ENCODE measurements at places on chromosomes 3 and 15. TPM values are rescaled to one million over a fixed set of nuclear protein-coding genes. Genes with fewer than 3 reads are reported as not detected.

GRCh38 chr3:49506906-49507305 lies 36.8 kb downstream of the DAG1 start:
- no peak for DNase-seq

The CFAP92 gene
- total RNA-seq, result 0.60 TPM

- no peak for DNase-seq
Measured at GRCh38 chr3:88742674-88743507, 364.5 kb upstream of the EPHA3 start.

DNA sequence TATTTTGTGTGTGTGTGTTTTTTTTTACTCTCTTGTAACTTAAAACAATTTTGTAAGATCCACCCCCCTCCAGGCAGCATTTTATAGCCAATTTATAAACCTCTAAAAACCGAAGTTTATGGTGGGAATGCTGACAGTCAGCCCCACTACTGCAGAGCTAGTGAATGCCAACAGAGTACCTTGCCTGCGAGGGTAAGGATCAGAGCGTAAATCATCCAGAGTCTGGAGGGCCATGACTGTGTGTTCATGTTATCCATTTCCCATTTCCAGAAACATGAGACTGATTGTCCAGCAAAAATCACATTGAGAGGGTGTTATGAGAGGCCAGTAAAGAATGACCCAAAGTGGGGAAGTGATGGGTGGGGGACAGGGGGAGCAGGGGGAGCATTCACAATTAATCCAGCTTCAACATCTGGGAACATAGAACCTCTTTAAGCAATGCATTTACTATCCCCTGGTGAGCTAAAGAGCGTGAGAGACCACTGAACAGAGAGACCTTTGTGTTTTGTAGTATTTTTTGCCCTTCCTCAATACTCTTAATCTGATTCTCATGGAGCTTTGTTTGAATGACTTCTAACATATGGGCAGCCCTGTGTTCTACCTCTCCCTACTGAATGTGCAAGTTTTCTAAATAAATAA lies 464.5 kb downstream of the RBMS3 start:
- no peak for DNase-seq

DNA sequence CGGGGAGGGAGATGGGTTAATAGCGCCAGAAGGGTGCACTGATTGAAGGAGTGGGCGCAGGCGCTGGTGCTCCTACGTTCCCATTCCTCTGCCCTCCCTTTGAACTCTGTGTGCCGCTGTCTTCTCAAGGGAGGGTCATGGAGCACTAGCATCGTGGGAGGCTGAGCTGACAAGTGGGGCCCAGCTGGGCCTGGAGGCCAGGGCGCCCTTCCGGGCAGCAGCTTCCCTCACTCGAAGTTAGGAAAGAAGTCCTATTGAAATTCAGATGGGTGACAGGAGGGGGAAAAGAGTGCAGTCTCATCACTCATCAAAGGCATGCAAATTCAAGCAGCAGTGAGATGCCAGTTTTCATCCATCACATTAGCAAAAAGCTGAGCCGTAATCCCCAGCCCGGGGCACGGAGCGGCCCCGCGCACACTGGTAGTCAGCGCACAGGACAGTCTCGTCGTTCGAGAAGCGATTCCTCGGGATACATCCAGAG lies 128.2 kb downstream of the LRRK1 start:
- DNase-seq, result no peak

The AADACL2 gene
- not detected for total RNA-seq

GRCh38 chr15:60573936-60574335 lies 95.0 kb upstream of the ICE2 start:
- no peak for DNase-seq

GRCh38 chr3:133753779-133754164 lies 7.6 kb downstream of the TF start:
- no peak for DNase-seq

DNA sequence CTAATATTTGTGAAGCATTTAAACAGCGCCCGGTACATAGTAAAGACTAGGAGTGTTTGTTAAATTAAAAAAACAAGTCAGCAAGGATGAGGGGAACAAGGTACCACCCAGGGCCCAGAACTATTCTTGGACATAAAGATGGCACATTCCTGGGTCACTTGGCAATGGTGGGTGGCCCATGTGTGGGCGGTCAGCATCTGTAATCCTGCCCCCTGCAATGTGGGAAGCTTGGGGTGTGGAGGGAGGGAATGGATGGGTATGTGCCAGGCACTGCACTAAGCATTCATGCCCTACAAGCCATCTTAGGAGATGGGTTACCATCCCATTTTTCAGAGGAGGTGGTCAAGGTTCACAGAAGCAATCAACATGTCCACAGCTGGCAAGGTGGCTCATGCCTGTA lies 7.3 kb upstream of the C15orf39 start:
- DNase-seq, result no peak

The CRABP1 gene
- total RNA-seq, result not detected

DNA sequence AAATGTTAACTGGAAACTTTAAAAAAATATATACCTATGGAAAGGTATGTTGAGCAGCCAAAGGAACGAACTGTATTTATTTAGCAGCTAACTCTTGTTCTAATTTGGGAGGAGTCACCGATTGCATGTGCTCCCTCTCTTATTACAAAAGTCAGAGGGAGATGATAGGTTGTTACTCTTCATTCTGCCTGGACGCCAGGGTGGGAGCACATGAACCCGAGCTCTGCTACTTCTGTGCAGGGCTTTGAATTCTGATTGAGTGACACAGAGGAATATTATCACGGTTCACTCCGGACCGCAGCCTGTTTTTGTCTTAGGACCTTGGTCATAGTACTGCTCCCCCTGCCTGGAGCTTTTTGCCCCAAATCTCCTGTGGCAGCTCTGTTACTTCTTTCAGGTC lies 36.9 kb upstream of the LRIG1 start:
- no peak for DNase-seq

The ARIH2 gene
- total RNA-seq, result 225 TPM

GRCh38 chr15:87704276-87704675 lies 552.3 kb downstream of the NTRK3 start:
- DNase-seq, result no peak
